Activated T-cell treated with anti-CD3 and anti-CD28 coated beads for 24 hours (primary cell): ENCODE measurements at places on chromosomes 1 and 21.

- DNase-seq: no peak
These were observed 4.4 kb upstream of the ADAMTS1 start for GRCh38 chr21:26849428-26850115.

DNA sequence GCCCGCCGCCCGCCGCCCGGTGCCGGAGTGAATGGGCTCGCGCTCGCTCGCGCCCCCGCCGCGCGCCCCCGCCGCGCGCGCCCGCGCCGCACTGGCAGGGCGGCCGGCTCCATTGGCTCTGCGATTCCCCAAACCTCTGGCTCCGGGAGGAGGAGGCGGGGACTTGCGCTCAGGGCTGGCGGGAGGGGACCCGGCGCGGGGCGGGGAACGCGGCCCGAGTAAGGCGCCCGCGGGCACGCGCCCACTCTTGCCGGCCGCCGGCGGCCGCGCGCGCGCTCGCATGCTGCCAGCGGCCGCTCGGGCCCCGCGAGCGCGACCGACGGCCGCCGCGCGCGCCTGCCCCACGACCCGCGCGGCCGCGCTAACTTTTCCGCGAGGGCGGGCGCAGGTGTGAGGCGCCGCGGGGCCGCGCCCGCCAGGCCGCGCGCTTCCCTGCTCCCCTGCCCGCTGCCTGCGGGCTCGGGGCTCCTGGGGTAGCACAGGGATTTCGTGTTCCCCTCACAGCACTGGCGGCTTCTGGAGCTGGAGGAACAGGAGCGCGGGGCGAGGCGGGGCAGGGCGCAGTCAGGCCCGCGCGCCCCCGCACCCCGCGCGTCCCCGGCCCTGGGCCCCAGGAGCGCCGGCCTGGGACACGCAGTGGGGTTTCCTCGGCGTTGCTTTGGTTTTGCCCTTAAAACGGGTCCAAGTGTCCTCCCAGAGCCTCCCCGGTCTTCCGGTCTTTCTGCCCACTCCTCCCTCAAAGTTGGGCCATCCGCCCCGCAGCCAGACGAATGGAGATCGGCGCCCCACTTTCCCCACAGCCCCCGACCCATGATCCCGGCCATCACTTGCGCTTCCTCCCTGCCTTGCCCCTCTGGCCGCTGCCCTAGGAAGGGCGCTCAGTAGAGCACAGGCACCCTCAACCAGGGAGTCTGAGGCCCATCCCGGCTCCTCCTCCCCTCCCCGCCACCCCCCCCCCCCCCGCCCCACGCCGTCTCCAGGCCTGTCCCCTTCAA is 101.5 kb downstream of the CASZ1 start:
- peak; percentile 70 for DNase-seq

DNA sequence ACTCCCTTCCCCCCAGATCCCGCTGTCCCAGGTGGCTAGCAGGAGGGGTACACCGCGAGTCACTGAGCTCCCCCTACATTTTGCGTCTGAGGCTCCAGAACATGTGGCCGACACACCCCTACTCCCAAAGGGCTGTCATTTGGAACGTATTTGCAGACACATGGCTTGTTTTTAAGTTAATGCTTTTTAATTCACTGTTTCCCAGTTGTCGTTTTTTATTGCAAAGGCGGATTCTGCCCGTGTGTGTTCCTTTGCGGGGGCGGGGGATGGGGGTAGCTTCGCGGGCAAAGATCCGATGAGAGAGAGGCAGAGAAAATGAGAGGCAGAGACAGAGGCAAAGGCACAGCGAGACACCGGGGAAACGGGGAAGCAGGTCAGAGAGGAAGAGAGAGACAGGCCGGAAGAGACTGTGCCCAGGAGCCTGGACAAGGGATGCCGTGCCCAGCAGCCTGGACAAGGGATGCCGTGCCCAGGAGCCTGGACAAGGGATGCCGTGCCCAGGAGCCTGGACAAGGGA is 270.2 kb downstream of the FOXD2 start:
- no peak for DNase-seq

DNA sequence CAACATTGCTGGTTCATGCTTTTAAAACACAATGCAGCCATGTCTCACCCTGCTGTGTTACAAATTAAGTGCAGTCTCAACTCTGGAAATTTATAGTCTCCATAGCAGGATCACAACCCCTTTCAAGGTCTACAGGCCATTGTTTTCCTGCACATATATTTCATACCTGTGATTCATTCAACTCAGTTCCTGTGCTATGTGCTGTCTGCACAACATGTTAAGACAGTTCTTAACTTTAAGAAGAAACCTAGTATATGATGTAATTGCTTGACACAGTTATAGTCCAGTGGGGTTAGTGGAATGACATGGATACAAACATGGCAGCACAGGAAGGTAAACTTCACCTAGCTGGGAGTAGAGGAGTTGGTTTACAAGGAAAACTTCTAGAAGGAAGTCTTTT is 106.4 kb downstream of the IFI44 start:
- DNase-seq: no peak

GRCh38 chr1:78797108-78797781 is 147.6 kb downstream of the IFI44 start:
- DNase-seq: no peak

DNA sequence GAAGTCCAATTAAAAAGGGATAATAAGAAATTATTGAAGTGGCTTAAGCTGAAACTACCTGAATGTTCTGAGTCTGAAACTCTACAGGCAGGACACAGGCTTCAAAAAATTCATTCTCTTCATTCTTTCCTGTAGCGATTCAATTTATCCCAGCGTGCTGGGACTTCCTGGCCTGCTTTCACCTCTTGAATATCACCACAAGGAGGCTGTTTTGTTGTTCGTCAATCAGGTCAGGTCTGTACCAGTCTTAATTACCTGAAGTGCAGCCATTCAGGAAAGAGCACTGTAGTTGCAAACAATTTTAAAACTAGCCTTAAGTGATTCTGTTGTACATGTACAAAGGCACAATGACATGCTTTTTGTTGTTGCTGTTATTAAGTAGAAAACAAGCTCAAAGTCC is 38.4 kb downstream of the FYB2 start:
- no peak for DNase-seq

GRCh38 chr1:85818371-85818770 is 110.1 kb upstream of the ZNHIT6 start:
- DNase-seq: no peak

DNA sequence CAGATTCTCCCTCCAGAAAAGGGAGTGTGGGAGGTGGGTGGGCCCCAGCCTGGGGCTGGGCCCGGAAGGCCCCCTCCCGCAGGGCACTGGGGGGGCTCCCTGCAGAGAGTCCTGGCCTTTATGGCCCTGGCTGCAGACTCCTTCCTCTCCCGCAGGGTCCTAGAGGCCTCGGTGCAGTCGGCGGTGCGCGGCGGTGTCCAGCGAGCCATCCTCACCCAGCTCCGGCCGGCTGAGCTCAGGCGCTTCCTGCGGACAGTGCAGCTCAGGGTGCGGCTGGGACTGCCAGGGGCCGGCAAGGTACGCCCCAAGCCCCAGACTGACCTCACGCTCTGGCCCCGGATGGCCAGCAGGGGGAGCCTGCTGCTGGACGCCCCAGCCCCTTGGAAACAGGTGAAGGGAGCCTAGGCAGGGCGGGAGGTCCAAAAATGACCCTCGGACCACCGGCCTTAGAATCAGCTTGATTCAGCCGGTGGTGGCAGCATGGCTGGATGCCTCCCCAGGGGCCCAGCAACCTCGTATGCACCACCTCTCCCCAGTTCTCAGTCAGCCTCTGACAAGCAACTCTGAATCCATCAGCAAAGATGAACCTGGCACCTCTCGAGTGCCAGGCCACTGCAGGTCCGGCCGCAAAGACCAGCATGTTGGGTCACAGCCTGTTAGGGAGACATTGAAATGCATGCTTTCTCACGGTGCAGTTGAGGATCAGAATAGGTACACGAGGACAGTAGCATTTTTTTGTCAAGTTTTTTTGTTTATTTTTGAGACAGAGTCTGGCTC is 20.6 kb downstream of the MTHFR start:
- no peak for DNase-seq

GRCh38 chr1:205533748-205534443 is 29.4 kb downstream of the CDK18 start:
- DNase-seq: no peak

DNA sequence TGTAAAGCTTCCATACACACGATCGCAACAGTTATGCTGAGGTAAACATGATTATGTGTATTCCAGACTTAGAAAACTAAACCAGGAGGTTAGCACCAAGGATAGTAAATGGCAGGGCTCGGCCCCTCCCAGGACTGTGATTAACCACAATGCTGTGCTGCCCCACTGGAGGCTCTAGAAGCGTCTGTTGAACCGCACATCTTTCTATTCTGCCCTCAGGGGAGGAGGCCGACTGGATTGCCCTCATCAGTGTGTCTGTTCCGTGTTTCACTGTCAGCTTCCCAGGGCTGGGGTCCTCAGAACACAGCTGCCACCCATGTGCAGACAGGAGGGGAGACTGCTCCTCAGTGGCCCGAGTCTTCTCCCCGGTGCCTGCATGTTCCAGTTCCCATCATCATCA is 12.8 kb upstream of the ASCL5 start:
- DNase-seq: no peak

DNA sequence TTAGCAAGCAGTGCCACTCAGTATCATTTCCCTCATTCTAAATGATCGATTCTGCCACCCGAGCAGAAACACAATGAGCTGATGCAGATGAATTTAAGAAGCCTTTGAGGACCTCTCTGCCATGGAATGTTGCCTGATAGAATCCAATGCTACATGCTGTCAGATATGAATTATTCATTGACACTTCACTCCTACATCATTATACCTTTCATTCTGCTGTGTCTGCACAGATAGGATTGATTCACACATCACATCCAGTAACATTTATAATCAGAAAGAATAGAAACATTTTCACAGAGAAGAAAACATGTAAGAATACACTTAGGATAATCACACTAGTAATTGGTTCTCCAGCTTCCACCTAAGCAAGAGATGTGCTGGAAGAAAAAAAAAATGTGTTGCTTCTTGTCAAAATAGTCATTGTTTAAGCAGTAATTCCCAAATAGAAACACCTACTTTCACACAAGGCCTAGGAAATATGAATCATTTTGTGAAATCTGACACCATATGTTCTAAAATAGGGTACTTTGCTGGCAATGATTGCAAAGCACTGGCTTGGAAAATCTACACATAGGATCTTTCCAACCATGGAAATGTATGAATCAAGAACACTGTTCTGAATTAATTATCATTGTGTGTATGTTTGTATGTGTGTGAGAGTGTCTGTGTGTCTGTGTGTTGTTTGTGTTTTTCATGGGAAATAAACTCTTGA is 110.1 kb downstream of the GRIK1 start:
- DNase-seq: no peak

GRCh38 chr1:20710469-20711284 is 7.1 kb downstream of the KIF17 start:
- DNase-seq: no peak

DNA sequence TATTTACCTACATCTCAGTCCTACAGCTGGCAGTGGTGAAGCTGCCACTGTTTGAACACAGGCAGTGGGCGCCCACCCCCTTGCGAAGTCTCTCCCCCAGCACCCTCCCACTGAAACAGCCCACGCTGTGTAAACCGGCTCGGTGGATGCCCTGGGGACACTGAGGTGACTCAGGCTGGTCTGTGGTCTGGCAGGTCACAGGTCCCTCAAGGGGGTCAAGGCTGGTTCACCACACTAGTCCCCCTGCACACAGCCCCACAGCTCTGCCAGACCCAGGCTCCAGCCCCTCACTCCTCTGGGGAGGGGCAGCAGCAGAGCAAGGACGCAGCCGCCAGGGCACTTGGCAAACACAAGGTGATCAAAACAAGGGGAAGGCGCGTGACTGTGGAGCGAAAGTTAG is 7.6 kb downstream of the CHD5 start:
- no peak for DNase-seq

DNA sequence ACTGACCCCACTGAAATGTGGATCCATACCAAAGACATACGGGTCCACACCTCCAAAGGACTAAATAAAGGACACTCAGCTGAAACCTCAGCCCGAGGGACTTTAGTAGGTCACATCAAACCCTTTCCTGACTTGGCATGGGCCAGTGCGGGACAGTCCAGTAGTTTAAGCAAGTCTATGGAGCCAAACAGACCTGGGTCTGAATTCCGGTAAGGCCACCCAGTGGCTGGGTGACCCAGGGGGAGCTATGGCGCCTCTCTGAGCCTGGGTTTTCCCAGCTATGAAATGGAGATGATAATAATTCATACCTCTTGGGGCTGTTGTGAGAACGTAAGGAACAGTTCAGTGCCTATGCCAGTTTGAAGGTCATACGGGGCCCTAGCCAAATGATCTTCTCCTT is 36.2 kb upstream of the ZBTB40 start:
- no peak for DNase-seq

DNA sequence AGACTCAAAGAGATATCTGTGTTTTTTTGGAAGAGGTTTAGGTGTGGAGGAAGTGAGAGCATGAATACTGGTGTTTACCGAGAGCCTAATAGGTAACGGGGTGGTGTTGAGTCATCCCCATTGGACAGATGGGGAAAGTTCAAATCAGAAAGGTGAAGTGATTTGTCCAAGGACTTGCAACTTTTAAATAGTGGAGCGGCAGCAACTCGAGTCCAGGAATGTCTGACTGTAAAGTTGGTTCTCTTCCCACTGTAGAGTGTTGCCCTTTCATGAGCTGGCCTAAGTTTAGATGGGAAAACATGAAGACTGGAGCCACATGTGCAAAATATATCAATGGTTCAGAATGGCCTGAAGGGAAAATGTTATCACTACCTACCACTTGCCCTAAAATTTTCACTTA is 125.7 kb downstream of the LYPLAL1 start:
- no peak for DNase-seq

GRCh38 chr1:115140442-115141144 is 51.3 kb upstream of the TSPAN2 start:
- DNase-seq: no peak

- DNase-seq: no peak
These were observed 18.8 kb downstream of the TNFRSF9 start for GRCh38 chr1:7921796-7922195.

DNA sequence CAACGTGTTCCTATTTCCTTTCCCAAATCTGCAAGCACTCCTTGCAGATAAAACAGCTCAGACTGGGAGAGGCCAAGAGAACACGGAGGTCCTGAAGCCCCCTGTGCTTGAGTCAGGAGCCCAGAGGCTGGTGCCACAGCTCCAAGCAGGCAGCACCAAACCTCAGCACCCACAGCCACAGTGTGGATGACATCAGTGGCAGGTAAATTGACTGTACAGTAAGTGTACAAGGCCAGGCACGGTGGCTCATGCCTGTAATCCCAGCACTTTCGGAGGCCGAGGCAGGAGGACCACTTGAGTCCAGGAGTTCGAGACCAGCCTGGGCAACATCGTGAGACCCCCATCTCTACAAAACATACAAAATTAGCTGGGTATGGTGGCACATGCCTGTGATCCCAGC is 1.9 kb upstream of the COL6A1 start:
- DNase-seq: no peak

GRCh38 chr1:190476806-190477205 is 858 bp downstream of the BRINP3 start:
- DNase-seq: no peak

- DNase-seq: no peak
These were observed 620.2 kb downstream of the PLPP3 start for GRCh38 chr1:55959136-55959548.

DNA sequence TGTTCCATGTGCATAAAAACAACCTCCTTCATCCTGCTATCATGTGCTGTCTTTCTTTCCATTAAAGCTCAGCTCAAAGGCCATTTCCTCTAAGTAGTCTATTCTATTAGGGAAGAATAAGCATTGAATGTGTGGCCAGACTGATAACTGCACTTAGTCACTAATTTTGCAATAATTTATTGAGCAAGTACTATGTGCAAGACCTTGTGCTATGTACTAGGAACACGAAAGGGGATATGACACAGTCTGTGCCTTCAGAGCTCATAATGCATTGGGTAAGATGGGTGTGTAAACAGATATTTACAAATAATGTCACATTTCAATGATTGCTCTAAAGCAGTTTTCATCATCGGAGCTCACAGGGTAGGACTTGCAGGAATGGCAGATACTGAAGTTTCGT is 54.2 kb downstream of the NMNAT2 start:
- no peak for DNase-seq

- DNase-seq: no peak
These were observed 154.7 kb downstream of the PTGER3 start for GRCh38 chr1:70892930-70893329.
